ENCODE measurements at places on chromosomes 5 and 9.

DNA sequence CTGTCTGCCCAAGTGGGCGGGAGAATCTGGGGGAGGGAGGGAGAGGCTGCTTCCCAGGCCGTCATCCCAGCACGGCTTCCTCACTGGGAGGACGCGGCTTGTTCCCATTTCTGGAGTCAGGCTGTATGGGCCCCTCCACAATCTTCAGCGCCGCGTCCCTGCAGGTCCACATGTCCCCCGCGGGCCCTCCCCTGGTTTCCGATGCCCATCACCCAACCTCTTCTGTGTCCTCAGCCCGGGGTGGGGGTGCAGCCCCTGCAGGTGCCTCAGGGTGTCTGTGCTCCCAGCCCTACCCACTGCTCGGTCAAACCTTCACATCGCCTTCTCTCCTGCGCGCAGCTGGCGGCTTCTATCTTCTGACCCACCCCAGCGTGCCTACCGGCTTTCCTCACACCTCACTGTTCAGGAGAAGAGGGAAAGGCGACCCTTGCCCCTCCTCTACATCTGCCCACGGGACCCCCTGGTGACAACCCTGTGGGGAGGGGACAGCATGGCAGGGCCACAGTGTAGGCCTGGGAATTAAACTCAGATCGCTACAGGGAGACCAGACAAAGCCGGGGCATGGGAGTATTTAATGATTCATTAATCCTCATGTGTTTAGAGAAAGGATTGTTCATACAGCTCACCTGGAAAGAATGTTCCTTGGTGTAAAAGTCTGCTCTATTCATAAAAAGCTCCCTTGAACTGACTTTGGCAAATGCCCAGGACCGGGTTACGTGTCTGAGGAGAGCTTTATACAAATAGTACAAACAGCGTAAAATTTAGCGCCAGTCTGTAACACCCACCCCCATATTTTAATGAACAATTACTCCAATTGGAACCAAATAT lies 145.1 kb downstream of the IRX1 start:
- DNase-seq, result no peak

DNA sequence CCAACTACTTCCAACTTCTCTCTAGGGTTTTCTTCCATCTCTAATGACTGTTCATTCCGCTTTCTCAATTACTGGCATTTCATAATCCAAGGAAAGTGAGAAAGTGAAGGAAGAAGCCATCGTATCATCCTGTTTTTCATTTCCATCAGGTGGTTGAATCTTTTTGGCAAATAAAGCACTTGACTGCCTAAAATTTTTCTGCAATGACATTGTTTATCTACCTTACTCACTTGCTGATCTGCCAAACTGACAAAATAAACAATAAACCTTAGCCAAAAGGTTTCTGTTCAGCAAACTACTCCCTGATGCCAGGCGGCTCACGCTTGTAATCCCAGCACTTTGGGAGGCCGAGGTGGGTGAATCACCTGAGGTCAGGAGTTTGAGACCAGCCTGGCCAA lies 18.4 kb downstream of the FNBP1 start:
- DNase-seq, result no peak

- DNase-seq, result no peak
Observed at GRCh38 chr9:88535226-88536022, 446 bp downstream of the NXNL2 start.

GRCh38 chr9:18447131-18447530 lies 26.8 kb upstream of the ADAMTSL1 start:
- DNase-seq, result no peak

- no peak for DNase-seq
Observed at GRCh38 chr9:81156381-81156780, 533.0 kb downstream of the TLE1 start.

DNA sequence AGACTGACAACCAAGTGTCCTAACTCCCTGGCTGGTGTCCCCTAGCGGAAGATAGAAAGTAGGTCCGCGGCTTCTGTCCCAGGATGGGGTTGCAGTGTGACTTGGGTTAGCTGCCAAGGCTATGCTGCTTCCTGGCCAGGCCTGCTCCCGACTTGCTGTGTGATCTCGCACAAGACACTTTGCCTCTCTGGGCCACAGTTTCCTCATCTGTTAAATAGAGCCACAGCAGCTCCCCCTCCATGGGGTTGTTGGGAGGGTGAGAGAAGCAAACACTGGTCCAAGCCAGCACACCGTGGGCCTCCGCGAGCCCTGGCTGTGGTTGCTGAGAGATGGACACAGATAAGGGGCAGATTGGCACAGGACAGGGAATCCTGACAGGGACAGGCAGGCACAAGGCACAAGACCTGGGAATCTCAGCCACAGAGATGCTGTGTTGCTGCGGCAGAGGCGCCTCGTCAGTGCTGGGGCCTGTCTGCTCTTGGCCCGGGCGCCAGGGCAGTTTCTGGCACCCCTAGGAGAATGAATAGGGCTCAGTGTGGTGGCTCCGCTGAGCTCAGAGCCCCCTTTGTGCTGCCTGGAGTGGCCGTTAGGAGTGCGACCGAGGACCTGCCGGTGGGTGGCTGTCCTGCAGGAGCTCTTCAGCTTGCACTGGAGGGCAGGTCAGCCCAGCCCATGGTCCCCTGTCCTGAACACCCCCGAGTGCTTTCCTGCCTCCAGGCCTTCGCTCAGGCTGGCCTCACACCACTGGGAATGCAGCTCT lies 1.8 kb upstream of the SH2D3C start:
- no peak for DNase-seq

- no peak for DNase-seq
Observed at GRCh38 chr5:139177809-139178588, 20.2 kb downstream of the SIL1 start.
